AG08396 (cell line): ENCODE measurements at places on chromosomes 16 and 17.

GRCh38 chr16:85507342-85507741, 105.8 kb upstream of the GSE1 start:
- no peak for DNase-seq

GRCh38 chr17:10018461-10018891, 113.4 kb upstream of the RCVRN start:
- no peak for DNase-seq

GRCh38 chr16:12460064-12460392, 343.7 kb downstream of the CPPED1 start:
- no peak for DNase-seq

GRCh38 chr17:1058423-1059130, 61.6 kb downstream of the TIMM22 start:
- DNase-seq = no peak

- DNase-seq = no peak
These were observed 2.0 kb upstream of the KRT13 start for GRCh38 chr17:41507315-41507880.

DNA sequence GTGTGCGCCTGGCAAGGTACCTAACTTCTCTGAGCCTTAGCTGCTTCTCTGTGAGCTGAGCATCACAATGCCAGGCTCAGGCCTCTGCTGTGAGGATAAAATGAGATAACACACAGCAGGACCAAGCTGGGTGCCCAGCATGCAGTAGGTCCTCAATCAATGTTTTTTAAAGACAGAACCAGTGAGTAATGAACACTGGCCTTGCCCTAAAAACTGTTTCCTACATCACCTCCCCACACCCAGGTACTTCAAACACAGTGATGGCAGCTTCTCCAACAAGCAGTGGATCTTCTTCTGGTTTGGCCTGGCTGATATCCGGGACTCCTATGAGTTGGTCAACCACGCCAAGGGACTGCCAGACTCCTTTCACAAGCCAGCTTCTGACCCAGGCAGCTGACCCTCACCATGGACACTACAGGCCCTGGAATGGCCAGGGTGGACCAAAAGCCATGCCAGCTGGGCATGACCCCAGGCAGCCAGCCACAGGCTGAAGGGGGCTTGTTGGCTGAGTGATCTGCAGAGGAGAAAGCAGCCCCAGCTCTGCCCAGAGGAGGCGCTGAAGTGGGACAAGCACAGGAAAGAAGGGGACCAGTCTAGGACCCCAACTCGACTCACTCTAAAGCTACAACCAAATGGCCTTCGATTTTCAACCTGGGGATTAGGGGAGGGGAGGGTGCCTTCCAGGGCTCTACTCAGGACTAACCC, 3.9 kb downstream of the NAGS start:
- no peak for DNase-seq

DNA sequence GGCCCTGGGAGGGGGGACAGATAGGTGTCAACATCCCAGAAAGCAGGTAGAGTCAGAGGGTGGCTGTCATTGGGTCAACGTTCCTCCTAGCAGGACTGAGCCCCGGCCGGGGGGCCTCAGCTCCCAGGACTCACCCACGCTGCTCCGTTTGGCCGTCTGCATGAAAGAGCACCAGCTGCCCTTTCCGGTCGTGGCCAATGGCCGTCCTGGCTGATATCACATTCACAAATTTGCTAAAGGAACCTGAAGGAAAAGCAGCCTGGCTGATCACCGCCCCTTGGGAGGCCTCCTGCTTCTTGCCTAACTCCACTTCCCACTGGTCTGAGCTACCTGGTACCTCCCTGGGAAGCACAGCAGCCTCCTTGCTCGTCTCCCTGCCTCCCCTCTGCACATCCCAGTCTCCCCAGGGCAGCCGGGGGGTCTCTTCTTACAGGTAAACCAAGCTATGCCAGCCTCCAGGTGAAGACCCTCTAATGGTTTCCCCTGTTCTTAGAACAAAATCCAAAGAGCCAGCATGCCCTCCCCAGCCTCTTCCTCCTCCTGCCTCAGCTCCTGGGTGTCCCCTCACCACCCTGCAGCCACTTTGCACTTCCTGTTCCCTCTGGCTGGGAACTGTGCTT, 3.4 kb downstream of the NAGPA start:
- DNase-seq = no peak

DNA sequence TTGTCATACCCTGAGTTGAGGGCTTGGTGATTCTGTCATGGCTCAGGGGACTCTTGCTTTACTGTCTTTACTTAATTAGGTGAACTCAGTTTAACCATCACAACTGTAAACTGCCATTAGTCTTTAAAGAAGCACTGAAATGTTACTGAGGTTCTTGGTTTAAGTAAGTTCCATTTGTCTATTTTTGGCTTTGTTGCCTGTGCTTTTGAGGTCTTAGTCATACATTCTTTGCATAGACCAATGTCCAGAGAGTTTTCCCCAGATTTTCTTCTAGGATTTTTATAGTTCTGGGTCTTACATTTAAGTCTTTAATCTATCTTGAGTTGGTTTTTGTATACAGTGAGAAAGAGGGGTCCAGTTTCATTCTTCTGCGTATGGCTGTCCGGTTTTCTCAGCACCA, 137.5 kb downstream of the SOCS1 start:
- no peak for DNase-seq

DNA sequence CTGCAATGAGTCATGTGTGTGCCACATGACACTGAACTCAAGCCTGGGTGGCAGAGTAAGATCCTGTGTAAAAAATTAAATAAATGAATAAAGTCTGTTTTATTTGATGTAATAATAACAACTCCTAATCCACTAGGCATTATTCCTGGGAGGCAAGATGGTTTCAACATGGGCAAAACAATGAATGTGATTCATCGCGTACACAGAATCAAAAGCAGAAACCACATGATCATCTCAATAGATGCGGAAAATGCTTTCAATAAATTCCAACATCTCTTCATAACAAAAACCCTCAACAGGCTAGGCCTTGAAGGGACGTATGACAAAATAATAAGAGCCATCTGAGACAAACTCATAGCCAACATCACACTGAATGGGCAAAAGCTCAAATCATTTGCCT, 195.4 kb downstream of the CDH11 start:
- DNase-seq = no peak

DNA sequence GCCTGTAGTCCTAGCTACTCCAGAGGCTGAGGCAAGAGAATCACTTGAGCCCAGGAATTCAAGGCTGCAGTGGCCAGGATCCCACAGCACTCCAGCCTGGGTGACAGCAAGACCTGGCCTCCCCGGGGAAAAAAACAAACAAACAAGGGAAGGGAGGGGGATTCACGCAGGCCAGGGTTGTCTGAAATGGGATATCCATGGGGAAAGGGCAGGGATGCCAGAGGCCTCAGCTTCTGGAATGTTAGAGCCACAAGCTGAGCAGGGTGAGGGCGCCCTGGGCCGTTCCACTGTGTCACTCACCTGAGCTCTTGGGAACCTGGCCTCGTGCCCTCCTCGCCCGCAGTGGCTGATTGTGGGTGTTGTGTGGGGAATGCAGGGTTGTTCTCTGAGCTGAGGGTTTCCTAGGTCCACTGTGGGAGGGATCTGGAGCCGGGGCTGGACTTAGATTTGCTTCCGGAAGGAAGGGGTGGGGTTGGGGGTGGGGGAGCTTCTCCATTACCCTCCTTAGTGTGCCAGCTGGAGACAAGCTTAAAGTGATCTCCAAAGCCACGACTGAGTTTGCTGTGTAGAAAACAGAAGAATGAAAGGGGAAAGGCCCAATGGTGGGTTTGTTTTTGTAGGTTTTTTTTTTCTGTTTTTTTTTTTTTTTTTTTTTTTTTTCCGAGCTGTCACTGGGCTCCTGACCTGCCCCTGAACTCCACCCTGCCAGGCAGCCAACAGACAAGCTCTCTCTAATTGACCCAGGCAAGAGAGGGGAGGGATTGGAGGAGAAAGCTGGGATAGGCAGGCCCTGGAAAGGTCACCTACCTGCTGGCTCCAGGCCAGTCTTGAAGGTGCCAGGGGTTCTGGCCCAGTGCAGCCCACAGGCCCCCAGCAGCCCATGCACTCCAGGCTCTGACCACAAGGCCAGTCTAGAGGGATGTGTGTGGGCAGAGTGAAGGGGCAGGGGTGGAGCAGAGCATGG, at the start of gene SULT1A1:
Gene SULT1A1 (minus strand): TSS at position 414 of the 964 bp plus-strand sequence. CDS start 1,189 bp downstream, outside the sequence.
- no peak for DNase-seq
